ENCODE measurements at places on chromosomes 7 and 10. TPM values are rescaled to one million over a fixed set of nuclear protein-coding genes. Genes with fewer than 3 reads are reported as not detected.

DNA sequence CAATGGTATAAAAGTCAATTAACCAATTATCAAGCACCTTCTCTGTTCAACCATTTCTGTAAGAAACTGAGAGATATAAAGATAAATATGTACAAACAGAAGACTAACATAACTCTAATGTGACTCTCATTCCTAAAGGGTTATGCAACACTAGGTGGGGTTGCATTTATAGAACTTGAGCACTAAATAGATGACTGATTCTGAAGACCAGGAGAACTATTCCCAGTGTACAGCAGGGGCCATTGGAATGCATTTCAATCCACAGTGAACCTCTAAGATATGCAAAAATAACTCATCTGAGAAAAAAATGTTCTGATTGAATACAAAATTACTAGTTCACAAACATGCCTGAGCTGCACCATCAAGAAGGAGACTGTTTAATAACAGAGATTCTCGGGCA, 341.2 kb upstream of the STEAP1 start:
- no peaks in the 10 kb centered on the region for H3K36me3 ChIP-seq
- H3K27me3 ChIP-seq, result no peaks in the 10 kb centered on the region
- H3K27ac ChIP-seq, result no peak overlapping the region
- no peak overlapping the region for H3K4me3 ChIP-seq
- H3K4me1 ChIP-seq, result no peaks in the 10 kb centered on the region

- no peak overlapping the region for H3K27ac ChIP-seq
- DNase-seq, result no peak
- no peaks in the 10 kb centered on the region for H3K27me3 ChIP-seq
- H3K4me1 ChIP-seq, result no peaks in the 10 kb centered on the region
- H3K36me3 ChIP-seq, result no peaks in the 10 kb centered on the region
- no peak overlapping the region for H3K4me3 ChIP-seq
Measured at GRCh38 chr10:33092596-33092995, 134.6 kb upstream of the ITGB1 start.

- H3K4me1 ChIP-seq, result no peaks in the 10 kb centered on the region
- H3K27ac ChIP-seq, result no peak overlapping the region
- DNase-seq, result no peak
Measured at GRCh38 chr7:123581162-123581459, 20.5 kb upstream of the ASB15 start.

DNA sequence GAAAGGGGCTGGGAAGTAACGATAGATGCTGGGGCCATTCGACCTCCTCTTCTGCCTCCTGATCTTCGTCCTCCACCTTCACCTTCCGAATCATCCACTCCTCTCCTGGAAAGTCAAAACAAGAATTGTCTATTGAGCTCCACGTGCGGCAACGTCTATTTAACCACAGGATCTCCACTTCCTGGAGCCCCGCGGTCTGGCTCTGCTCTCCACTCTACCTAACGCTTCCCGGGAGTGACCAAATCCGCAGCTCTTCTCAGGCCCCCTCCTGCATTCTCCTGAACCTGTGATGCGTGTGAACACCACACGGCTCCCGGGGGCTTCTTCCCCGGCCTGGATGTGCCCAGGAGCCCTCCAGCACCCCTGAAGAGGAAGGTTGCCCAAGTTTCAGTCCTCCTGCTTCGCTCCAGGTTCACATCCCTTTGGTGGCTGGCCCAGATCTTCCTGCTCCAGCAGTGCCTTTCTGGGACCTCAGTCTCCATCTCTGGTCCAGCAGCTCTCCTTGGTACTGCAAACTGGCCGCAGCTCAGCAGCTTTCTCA, 7.2 kb downstream of the ZNF467 start:
- H3K27ac ChIP-seq, result no peak overlapping the region
- no peaks in the 10 kb centered on the region for H3K4me1 ChIP-seq
- DNase-seq, result no peak
- H3K4me3 ChIP-seq, result no peak overlapping the region

KLF14 gene
- total RNA-seq, result 0.57 TPM

DNA sequence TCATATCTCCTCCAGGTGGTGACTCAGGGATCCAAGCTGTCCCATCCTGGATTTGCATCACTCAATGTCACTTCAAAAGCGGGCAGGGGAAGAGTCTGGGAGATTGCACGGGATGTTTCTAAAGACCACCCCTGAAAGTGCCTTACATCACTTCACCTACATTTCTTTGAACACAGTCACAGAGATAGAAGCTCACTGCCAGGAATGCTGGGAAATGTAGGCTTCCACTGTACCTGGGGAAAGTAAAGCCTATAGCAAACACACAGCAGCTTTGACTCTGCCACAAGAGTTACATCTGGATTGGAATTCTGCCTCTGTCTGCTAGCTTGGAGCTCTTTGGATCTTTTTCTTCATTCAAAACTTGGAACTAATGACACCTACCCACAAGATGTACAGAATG, 300.9 kb downstream of the WDR11 start:
- no peaks in the 10 kb centered on the region for H3K36me3 ChIP-seq
- H3K27ac ChIP-seq, result no peak overlapping the region
- no peak overlapping the region for H3K4me3 ChIP-seq
- no peaks in the 10 kb centered on the region for H3K4me1 ChIP-seq
- no peak for DNase-seq

DNA sequence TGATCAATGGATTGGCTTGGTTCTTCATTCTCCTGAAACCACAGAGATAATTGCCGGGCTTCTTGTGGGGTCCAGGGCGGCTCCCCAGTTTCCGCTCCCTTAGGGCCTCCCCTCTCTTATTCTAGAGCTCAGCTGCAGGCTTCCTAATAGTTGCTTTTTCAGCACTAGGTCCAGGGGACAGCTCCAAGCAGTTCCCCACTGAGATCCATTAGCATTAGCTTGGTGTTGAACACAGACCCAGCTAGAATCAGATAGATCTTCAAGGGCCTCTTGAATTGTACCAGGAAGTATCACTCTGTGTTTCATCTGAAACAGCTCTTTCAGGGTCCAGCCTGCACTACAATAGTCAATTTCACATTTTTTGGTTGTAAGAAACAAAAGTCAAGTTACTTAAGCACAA, 238.7 kb downstream of the SEC23IP start:
- no peaks in the 10 kb centered on the region for H3K4me1 ChIP-seq
- H3K36me3 ChIP-seq, result no peaks in the 10 kb centered on the region
- no peak overlapping the region for H3K27ac ChIP-seq

SEMA3A gene
- total RNA-seq, result 1.6 TPM

DNA sequence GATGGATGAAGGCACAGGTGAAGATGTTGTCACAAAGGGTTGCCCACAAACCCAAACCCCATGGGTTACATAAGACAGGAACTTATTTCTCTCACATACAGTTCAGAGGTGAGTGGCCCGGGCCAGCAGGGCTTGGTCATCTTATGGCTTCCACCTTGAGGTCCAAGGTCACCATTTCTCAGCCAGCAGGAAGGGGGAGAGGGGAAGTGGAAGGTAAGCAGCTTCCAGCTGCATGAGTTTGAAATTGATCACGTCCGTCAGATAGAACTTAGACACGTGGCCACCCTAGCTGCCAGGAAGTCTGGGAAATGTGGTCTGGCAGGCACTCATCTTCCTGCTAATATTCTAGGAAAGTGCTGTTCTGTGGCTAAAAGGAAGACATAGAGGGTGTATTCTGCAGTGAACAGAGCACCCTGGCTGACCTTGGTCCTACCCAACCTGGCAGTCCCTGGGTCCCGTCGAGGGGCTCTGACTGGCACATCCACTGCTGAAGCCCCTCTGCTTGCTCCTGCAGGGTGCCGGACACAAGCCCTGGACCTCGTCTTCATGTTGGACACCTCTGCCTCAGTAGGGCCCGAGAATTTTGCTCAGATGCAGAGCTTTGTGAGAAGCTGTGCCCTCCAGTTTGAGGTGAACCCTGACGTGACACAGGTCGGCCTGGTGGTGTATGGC, 49.5 kb downstream of the VWA2 start:
- H3K27me3 ChIP-seq, result no peaks in the 10 kb centered on the region
- no peak overlapping the region for H3K27ac ChIP-seq
- no peak overlapping the region for H3K4me3 ChIP-seq
- no peak for DNase-seq

DNA sequence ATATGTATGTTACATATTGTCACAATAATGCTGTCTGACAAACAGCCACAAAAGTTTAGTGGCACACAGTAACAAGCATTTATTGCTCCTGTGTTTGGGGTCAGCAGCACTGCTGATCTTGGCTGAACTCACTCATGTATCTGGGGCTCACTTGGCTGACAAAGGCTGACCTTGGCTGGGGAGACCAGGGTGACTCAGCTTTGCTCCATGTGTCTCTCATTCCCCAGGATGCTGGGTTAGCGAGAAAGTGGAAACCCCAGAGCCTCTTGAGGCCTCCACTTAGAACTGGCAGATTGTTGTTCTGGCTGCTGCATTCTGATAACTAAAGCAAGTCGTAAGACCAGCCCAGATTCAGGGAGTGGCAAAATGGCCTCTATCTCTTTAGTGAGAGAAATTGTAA, 217.3 kb upstream of the HABP2 start:
- no peaks in the 10 kb centered on the region for H3K36me3 ChIP-seq
- no peak for DNase-seq

RNF32 gene
- total RNA-seq, result 7.3 TPM

GRCh38 chr7:125396466-125397151, 467.0 kb upstream of the POT1 start:
- no peaks in the 10 kb centered on the region for H3K27me3 ChIP-seq
- DNase-seq, result no peak
- H3K27ac ChIP-seq, result no peak overlapping the region
- H3K4me3 ChIP-seq, result no peak overlapping the region
- no peaks in the 10 kb centered on the region for H3K36me3 ChIP-seq

DNA sequence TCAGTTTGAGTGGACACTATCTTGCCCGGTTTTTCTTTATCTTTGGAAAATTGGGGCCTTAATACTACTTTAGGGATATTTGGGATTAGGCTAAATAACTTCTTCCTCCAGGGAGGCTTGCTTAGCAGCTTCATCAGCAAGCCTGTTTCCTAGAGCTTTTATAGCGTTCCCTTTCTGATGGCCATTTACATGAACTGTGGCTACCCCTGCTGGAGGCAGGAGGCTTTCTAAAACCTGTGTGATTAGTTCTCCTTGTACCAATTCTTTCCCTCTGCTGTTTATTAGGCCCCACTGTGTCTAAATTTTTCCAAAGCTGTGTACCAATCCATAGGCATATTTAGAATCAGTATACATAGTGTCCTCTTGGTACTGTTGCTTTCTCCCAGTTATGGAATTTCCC, 61.7 kb upstream of the CNTNAP2 start:
- no peaks in the 10 kb centered on the region for H3K4me1 ChIP-seq
- no peak overlapping the region for H3K4me3 ChIP-seq
- no peaks in the 10 kb centered on the region for H3K36me3 ChIP-seq
- no peak for DNase-seq

- H3K27me3 ChIP-seq, result peaks cover 12% of the 10 kb centered on the region
- H3K4me1 ChIP-seq, result no peaks in the 10 kb centered on the region
- H3K27ac ChIP-seq, result no peak overlapping the region
- H3K36me3 ChIP-seq, result no peaks in the 10 kb centered on the region
- no peak overlapping the region for H3K4me3 ChIP-seq
Measured at GRCh38 chr10:116115036-116115641, 157.9 kb downstream of the GFRA1 start.

DNA sequence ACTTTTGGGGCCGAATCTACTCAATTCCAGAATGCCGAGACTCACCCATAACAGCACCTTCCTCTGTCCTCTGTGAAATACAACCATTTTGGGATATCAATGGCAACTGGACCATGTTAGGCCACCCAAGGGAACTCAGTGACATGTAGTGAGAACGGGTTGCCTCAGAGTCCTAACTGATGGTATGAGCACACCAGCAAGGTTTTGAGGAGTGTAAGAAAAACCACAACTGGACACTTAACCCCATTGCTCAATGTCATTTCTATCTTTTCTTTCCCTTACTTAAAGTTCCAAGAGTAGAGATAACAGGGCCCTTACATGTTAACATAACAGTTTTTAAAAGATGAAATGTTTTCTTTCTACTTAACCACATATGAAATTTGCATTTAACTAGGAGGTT, 67.1 kb downstream of the TNS3 start:
- no peak overlapping the region for H3K27ac ChIP-seq
- no peak overlapping the region for H3K4me3 ChIP-seq
- no peak for DNase-seq
- H3K36me3 ChIP-seq, result no peaks in the 10 kb centered on the region

GRCh38 chr7:158966780-158967390, 110.5 kb downstream of the DYNC2I1 start:
- no peaks in the 10 kb centered on the region for H3K36me3 ChIP-seq
- no peak overlapping the region for H3K4me3 ChIP-seq
- no peaks in the 10 kb centered on the region for H3K4me1 ChIP-seq
- no peak for DNase-seq
- no peak overlapping the region for H3K27ac ChIP-seq

IFIT1B gene
- total RNA-seq, result not detected

TMEM130 gene
- total RNA-seq, result 0.36 TPM

GRCh38 chr10:60896810-60897209, 47.2 kb downstream of the RHOBTB1 start:
- H3K4me3 ChIP-seq, result no peak overlapping the region
- H3K27ac ChIP-seq, result no peak overlapping the region
- no peaks in the 10 kb centered on the region for H3K4me1 ChIP-seq
- no peak for DNase-seq
- H3K36me3 ChIP-seq, result no peaks in the 10 kb centered on the region

PHKG1 gene
- total RNA-seq, result 2.4 TPM

DNA sequence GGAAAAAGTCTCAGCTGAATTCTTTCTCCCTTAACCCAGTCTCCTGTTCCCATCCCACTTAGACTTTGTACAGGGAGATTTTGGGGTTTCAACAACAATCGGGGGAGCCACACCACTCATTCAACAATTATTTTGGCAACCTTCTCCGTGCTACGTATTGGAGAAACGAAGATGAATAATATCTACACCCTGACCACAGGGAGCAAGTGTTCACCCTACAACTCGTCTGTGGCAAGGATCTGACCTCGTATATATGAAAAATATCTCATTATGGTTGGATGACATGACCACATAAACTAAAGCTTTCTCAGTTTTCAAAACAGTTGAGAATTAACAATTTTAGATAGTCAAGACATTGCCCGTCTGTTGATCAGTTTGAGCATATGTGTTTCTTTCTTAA, 302.1 kb downstream of the CACNA2D1 start:
- no peak overlapping the region for H3K4me3 ChIP-seq
- no peak for DNase-seq
- no peak overlapping the region for H3K27ac ChIP-seq
- no peaks in the 10 kb centered on the region for H3K36me3 ChIP-seq

BBS9 gene
- total RNA-seq, result 19.6 TPM

PANK1 gene
- total RNA-seq, result 16.0 TPM

DNA sequence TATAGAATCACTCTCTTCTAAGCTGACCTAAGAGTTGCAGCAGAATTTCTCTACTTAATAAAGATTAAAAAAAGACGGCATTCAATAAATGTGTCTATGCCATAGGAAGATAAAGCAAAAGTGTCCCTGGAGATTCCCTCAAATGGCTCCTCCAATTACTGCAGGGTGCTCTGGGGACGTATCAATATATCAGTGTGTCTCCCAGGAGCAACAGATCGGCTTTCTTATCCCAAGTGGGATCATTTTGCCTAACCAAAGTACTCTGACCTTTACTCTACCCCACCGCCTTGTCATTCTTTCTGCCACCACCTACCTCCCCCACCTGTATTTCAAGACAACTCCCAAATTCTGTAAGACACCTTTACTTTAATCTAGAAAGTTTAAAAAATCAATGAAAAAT, 202.0 kb upstream of the SEMA3C start:
- H3K4me1 ChIP-seq, result no peaks in the 10 kb centered on the region
- H3K36me3 ChIP-seq, result no peaks in the 10 kb centered on the region
- no peak for DNase-seq
- H3K4me3 ChIP-seq, result no peak overlapping the region

DKK1 gene
- 6.5 TPM for total RNA-seq

GRCh38 chr7:13915891-13916290, 73.6 kb downstream of the ETV1 start:
- no peak overlapping the region for H3K27ac ChIP-seq
- no peaks in the 10 kb centered on the region for H3K36me3 ChIP-seq
- no peaks in the 10 kb centered on the region for H3K27me3 ChIP-seq
- H3K4me1 ChIP-seq, result no peaks in the 10 kb centered on the region
